ENCODE measurements at places on chromosomes 7 and 10.

DNA sequence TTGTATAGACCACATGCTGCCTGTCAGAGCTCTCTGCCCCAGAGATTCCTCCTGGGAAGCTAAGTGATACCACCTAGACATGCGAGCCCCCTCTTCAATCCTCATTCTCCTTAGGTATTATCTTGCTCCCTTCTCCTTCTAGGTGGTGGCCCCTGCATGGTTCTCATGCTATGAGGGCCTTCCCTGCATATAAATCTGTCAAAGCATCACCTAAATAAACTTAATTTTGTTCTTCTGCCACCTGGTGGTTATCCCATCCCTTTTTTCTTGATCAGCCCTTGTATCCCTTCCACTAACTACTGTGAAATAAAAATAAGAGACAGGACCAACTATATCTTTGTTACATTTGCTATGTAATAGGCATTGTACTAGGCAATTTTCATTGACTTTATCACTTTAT lies 242.1 kb downstream of the CDC14C start:
- DNase-seq, result no peak

- no peak for DNase-seq
Measured at GRCh38 chr10:82340166-82340565, 465.2 kb downstream of the NRG3 start.

- DNase-seq, result no peak
Measured at GRCh38 chr7:66768865-66769832, 28.6 kb downstream of the RABGEF1 start.

- peak; percentile 35 for DNase-seq
Measured at GRCh38 chr7:128352153-128352537, 8.4 kb upstream of the RBM28 start.

- no peak for DNase-seq
Measured at GRCh38 chr10:112389271-112389822, 15.4 kb downstream of the ACSL5 start.

GRCh38 chr10:127259347-127259746 lies 63.0 kb upstream of the INSYN2A start:
- DNase-seq, result no peak

GRCh38 chr10:111784436-111784835 lies 399.1 kb downstream of the GPAM start:
- DNase-seq, result no peak

DNA sequence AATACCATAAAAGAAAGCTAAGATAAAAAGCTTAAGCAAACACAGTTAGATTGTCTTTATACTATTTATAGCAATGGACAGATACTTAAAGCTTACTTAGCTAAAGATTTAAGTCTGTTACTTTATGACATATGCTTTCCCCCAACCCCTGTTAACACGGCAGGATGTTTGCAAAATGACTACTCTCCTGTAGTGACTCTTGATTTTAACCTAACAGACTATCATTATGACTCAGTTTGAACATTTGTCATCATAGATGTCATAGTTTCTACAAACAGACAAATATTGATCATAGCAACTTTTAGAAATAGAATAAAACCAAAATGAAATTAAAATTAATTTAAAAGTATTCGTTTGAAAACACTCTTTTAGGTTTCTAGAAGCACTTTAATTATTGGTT lies 7.8 kb upstream of the COMMD3 start:
- no peak for DNase-seq

GRCh38 chr7:158655931-158656441 lies 48.6 kb downstream of the NCAPG2 start:
- DNase-seq, result no peak

- DNase-seq, result no peak
Measured at GRCh38 chr10:7763929-7764328, 23.9 kb downstream of the KIN start.

DNA sequence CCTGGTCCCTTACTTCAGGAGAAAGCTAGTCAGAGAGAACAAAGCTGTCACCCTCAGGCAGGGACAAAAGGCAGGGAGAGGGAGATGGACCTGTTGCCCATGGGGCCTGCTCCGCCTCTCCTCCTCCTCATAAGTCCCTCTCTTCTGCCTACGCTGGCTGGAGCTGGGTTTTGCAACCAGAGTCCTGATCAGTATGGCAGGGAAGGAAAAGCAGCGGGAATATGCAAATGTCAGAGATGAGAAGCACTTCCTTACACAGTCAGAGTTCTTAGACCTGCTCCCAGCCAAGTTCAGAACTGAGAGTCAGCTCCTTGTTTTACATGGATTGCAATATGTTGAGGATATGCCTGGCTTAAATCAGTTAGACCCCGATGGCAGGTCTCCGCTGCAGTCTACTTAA lies 231.1 kb downstream of the ADAM12 start:
- no peak for DNase-seq

DNA sequence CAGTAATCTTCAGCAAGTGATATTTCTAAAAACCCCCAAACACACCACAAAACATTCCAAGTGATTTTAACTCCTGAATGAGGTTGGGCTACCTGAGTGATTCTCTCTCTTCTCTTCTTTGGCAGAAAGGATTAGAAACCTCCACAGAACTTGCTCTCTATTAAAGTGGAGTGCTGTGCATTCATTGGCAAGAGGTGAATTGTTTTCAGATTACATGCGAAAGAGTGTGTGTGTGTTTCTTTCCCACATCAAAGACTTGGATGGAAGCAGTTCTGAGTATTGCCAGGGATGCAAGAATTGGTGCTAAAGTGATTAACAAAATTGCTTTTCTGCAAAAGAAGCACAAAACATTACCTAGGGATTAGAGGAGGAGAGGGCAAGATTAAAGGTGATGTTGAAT lies 13.1 kb upstream of the FBXW4 start:
- no peak for DNase-seq

DNA sequence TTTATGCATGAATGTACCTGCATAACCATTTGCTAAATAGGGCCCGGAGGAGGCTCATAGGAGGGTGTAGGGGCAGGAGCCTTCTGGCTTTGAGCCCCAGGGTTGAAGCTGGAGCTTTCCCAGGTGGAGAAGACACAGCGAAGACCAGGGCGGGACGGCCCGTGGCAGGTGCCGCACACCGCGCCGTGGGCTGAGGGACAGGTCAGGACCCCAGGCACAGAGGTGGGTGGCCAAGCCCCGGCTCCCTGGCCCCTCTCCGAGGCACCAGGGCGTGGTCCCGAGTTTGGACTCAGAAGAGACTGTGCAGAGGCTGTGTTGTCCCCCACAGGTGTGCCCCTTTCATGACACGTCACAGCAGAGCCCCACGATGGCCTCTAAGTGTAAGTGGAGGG lies 56.5 kb downstream of the PWWP2B start:
- no peak for DNase-seq

DNA sequence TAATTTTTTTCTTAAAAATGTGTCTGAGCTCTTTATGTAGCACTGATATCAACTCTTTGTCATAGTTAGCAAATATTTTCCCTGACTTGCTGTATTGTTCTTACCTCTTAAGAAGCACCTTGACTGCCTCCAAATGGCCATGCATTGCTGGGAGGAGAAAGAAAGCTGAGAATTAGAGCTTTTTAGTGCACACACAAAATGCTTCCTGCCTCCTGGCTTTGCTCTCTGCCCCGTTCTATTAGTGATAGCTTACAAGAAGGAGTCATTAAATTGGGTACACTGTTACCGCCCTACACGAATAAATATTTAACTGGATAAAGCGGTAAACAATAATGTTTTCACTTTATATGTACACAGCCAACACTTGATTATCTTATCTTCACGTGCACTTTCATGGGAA lies 4.1 kb downstream of the ANKRD16 start:
- no peak for DNase-seq

- no peak for DNase-seq
Measured at GRCh38 chr7:16881844-16882243, at the start of gene AGR3. Gene AGR3, minus strand, starts transcription at chr7:16881983. Its CDS starts 3,365 bp downstream, at chr7:16878618.

- DNase-seq, result no peak
Measured at GRCh38 chr7:73431041-73431835, 2.3 kb upstream of the FZD9 start.
